GM18507 (cell line): ENCODE measurements at places on chromosomes 3 and 15.

DNA sequence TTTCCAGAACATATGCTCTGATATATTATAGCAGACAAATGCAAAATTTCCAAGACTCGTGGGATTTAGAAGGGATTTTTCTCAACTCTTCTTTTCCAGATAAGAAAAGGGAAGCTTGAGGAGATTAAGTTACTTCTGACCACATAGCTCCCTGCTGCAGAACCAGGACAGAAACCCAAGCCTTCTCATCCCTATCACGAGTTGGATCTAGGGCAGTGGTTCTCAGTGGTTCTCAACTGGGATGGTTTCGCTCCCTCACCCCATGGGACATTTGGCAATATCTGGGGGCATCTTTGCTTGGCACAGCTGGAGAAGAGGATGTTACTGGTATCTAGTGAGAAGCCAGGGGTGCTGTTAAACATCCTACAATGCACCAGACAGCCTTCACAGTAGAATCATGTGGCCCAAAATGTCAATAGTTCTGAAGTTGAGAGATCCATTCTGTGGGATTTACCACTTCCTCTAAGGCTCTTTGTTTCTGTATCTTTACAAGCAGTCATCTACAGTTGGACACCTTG, 64.2 kb downstream of the LIPC start:
- DNase-seq, result no peak

GRCh38 chr3:7637694-7638093, 776.8 kb downstream of the GRM7 start:
- DNase-seq, result no peak

- DNase-seq, result no peak
Measured at GRCh38 chr3:55471522-55472280, 15.4 kb downstream of the WNT5A start.

GRCh38 chr3:101381809-101382208, 61.4 kb upstream of the IMPG2 start:
- DNase-seq, result no peak

DNA sequence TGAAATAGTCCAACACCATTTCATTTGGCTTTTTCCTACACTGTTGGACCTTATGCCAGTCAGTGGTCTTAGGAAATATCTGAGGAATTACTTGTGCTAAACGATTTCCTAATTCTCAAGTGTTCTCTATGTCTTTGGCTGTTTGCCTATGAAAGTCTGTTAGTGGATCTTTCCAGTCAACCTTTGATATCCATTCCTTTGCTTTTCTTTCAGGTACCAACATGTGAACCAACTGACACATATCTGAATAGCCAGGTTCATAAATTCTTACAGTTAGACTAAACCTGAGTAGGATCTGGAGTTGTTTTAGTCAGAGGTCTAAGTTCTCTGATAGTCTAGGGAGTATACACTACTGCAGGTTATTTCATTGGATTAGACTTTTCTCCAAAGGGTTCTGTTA, 343.5 kb upstream of the LRRC3B start:
- no peak for DNase-seq

- no peak for DNase-seq
Measured at GRCh38 chr3:79146024-79146423, 621.8 kb downstream of the ROBO1 start.

DNA sequence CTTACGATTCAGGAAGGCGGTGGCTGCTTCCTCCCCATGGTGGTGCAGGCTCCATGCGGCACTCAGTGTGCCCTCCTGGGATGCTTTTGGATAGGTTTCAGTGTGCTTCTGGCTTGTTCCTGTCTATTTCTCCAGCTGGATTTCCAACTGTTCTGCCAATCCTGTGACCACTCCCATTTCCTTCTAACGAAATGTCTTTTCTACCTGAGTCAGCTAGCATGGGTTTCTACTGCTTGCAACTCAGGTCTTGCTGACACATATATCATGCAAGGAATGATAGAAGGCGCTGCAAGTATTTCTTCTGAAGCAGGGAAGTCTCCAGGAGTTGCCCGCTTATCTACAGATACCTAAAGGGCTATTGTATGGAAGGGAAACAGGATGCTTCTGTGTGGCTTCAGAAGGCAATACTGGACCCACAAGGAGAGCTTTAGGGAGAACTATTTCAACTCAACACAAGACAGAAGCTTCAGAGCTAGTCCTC, 244.4 kb downstream of the OPA1 start:
- DNase-seq, result no peak

- DNase-seq, result no peak
Measured at GRCh38 chr3:182686033-182686886, 107.0 kb upstream of the ATP11B start.

- DNase-seq, result no peak
Measured at GRCh38 chr15:69656271-69657030, 203.8 kb downstream of the RPLP1 start.

DNA sequence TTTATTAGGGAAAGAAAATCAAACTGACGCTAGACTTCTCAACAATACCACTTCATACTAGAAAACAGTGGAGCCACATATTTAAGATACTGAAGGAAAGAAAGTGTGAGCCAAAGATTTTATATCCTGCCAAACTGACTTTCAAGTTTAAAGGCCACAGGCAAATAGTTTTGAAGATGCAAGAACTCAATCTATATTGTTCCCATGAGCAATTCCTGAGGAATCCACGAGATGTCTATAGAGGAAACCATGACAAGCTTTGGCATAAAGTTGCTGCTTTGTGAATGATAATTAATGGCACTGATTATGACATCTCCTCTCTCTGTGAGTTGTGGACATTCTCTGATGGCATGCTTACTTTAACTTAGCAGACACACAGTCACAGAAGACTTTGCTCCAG, 276.1 kb upstream of the GOLGA6L4 start:
- no peak for DNase-seq

- no peak for DNase-seq
Measured at GRCh38 chr3:8278448-8278847, 223.2 kb upstream of the LMCD1 start.

DNA sequence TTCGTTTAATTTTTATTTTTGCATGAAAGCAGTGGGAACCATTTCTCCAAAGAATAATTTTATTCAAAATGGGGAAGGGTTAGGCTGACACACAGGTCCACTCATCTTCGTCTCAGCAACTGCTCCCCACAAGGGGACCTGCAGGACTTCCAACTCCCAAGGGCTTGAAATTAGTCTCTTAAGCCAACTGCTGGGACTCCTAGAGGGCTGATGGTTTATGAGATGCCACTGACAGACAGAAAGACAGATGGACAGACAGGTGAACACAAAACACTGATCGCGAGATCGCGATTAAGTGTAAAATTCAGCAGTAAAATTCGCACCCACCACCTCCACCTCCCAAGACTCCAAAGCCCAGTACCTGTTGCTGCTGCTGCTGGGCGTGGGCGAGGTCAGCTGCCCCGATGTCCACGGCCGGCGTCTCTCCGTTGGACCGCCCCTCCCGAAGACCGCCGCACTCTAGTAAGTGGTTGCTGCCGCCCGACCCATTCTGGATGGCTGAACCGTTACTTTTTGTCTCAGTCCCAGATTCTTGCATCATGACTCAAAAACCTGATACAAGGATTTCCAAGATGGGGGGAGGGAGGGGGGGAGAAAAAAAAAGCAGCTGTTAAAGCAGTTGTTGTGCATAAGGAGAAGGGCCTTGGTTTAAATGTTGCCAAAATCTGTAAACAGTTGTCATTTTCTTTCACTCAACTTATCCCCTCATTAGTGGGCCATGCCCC, 385.5 kb downstream of the FOXP1 start:
- no peak for DNase-seq

- DNase-seq, result no peak
Measured at GRCh38 chr15:77804210-77804609, 171.5 kb upstream of the LINGO1 start.

DNA sequence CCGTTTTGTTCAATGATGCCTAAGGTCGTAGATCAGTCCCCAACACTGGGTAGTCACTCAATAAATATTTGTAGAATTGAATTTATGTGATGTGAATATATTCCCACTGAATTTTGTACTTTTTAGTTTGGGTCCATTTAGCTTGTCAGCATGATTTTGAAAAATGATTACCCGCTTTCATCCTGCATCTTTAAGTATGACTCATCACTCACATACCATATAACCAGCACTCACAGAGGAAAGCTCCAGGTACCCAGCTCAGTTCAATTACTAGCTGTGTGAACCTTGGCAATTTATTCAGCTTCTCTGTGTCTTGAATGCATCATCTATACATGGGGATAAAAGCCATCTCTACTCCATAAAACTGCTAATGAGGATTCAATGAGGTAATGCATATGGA, 2.2 kb upstream of the MLF1 start:
- DNase-seq, result no peak

- no peak for DNase-seq
Measured at GRCh38 chr3:186315581-186316354, 46.3 kb downstream of the DGKG start.

DNA sequence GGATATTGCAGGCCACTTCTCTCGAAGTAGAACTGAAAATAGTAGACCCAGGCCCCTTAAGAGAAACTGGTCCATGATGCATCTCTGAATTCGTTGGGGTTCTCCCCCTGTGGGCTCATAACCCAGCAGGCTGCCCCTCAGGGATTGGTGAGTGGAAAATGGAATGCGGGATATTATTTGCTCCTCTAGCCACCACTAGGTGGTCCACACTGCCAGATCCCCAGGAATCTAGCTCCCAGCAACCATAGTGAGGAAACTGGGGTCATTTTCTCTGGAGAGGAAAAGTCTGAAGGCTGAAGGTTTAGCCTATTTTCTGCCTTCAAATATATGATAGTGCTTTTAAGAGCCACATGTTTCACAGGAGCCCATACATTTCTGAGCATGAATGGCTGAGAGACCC, 6.7 kb downstream of the CX3CR1 start:
- no peak for DNase-seq

DNA sequence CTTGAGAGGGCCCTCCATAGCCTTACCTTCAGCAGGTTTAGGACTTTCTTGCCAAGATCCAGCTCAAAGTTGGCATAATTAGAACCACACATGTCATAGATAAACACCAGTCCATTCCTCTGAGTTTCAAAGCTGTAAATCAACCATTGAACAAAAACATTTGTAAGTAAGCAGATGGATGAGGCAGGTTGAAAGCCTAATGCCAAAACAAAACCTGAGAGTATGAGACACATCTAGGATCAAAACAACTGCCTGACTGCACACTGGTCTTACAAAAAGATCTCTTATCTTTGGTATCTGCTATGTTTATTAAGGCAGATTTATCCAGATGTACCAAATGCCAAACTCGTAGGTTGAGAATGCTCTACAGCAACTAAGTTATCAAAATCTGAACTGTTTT, 61.9 kb downstream of the PTPN9 start:
- no peak for DNase-seq

GRCh38 chr3:48466386-48467109, 20.0 kb downstream of the ATRIP start:
- DNase-seq, result peak; percentile 14

DNA sequence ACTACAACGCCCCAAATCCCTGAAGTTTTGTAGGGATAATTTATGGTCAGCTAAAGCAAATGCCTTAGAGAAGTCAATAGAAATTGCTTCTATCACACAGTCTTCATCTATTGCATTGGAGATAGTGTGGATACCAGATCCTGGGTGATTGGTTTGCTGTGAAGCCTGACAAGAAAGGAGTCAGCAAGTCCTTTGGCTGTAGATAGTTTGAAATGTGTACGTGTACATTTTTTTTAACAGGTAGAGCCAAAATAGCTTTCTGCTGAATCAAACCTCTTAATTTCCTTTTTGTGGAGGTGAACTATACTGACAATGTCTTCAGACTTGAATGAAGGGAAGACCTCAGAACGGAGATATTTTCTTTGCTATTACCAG, 312.3 kb downstream of the ZBBX start:
- DNase-seq, result no peak
